ENCODE measurements at places on chromosomes 5 and 9.

DNA sequence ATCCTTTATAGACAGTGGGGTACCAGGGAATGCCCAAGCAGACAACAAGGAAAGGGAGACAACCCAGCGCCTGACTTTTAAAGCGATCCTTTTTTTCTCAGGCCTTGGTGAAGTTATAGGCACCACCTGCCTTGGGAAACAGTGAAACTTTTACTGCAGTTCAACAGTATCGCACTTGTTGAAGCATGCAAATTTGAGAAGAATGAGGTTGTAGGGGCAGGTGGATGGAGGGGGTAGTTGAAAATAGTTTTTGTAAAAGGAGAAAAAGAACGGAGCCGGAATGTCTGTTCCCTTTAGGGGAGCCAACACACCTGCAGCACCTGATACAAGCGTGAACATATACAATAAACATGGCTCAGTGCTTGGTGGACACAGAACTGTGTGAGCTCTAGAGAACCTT, 190.2 kb upstream of the NR3C1 start:
- DNase-seq = no peak

GRCh38 chr5:99334936-99335335, 406.1 kb upstream of the CHD1 start:
- no peak for DNase-seq

- DNase-seq = no peak
Measured at GRCh38 chr5:58072300-58072965, 387.5 kb downstream of the PLK2 start.

DNA sequence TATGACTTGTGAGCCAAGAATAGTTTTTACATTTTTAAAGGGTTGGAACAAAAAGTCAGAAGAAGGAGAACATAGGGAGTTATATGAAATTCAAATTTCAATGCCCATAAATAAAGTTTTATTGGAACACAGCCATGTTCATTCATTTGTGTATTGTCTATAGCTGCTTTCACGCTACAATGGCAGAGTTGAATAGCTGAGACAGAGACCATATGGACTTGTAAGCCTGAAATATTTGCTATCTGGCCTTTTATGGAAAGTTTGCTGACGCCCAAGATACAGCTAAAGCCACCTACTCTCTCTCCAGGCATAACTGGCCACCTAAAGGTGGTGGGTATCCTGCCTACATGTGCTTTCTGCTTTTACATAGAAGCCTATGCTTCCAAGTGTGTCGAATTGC, 10.9 kb downstream of the DAB2IP start:
- DNase-seq = peak; percentile 40

GRCh38 chr9:133992780-133993634, 883 bp upstream of the VAV2 start:
- DNase-seq = peak; percentile 80

- DNase-seq = no peak
Measured at GRCh38 chr9:135901031-135901758, 6.2 kb downstream of the CAMSAP1 start.

DNA sequence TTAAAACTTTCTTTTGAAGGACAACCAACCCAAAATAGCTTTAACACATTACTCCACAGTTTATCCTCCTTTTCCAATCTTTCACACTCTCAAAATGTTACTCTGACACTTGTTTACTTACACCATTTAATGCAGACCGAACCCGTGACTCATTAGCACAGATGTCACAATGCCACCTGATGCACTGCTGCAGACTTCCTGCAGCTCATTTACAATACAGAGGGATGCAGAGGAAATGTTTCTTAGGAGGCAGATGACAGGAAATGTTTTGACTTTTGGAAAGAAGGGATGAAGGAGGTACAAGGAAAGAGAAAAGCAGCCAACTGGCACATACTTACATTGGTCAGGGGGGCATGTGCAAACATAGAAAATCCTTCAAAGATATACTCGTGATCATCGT, 39.0 kb downstream of the DROSHA start:
- DNase-seq = peak; percentile 38

- DNase-seq = no peak
Measured at GRCh38 chr9:137664676-137665075, 45.9 kb downstream of the EHMT1 start.

DNA sequence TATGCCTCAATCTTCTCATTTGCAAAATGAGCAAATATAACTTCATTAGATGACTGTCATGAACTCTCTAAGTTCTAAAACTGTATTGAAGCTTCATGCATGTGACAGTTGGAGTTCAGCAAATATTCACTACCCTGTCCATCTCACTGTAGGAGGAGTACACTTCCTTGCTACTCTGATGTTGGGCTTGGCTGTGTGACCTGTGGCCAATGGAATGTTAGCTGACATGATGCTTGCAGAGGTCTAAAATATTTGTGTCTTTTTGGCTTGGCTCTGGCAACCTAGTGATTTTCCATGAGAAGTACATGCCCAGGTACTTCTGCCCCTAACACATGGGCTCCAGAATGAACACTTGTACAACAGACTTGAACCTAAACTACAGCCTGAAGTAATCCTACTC, 203.1 kb upstream of the ANKH start:
- no peak for DNase-seq

GRCh38 chr5:107646418-107646817, 24.3 kb downstream of the EFNA5 start:
- no peak for DNase-seq

DNA sequence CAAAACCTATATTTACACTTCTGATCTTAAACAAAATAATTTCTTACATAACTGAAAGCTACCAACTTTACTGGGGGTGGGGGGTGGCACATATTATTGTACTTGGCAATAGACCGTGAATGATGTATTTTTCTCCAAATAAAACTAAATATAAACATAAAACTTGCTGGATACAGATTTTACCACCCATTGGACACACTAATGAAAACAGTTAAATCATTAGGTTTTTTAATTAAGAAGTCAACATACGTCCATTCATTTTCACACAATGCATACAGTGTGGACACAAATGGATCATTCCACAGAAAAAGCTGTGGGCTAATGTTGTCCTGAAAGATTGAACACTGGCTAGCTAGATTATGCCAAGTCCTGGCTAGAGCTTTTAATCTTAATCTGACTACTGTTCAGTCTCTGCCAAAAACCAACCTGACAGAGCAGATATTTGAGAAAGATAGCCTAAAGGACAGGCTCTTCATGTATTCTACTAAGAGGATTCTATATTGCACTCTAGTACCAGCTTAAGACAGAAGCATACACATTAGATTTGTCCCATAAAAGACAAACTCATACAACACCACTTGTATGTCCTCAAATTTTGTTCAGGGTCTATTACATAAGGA, 118.1 kb downstream of the SIL1 start:
- no peak for DNase-seq

- DNase-seq = no peak
Measured at GRCh38 chr5:174972291-174972690, 247.9 kb downstream of the MSX2 start.

DNA sequence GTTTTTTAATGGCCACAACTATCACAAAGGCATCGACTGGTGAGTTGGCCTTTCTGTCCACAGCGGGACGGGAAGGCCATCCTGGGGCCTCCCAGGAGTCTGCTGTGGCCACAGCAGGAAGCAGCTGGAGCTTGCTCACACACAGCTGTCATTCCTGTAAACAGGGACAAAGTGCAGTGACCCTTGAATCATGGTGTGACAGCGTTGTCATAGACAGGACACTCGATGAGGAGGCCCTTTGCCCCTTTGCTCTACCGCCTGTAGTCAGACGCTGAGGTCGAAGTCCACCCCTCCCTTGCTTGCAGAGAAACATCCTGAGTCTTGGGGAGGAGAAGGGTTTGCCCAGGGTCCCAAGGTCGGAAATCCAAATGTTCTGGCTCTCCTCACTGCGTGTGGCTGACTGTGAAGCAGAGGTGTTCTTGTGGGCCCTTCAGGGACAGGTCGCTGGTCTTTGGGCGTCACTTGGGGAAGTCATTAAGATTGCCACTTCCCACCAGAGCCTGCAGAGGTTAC, 35.1 kb downstream of the NDST1 start:
- no peak for DNase-seq

GRCh38 chr5:173238312-173239232, 3.6 kb upstream of the NKX2-5 start:
- DNase-seq = no peak

GRCh38 chr9:116777116-116777515, 90.0 kb downstream of the TRIM32 start:
- DNase-seq = no peak

- no peak for DNase-seq
Measured at GRCh38 chr5:77946381-77947040, 170.4 kb upstream of the TBCA start.

DNA sequence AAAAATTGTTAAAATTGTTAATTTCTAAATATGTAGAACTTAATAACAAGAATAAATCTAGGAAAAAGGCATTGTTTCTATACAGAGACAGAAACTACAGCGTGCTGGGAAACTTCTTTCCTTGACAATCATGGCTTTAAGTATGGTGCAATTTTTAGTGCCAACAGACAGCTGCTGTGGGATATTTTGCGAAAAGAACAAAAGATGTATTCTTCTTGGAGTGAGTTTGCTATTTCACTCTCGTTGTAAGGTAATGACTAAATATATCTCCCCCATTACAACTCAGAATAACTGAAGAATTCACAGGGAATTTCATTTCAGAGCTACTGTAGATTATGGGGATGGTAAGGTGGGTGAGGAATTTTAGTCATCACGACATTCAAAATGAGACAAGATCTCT, 2055.0 kb upstream of the ACO1 start:
- DNase-seq = no peak

DNA sequence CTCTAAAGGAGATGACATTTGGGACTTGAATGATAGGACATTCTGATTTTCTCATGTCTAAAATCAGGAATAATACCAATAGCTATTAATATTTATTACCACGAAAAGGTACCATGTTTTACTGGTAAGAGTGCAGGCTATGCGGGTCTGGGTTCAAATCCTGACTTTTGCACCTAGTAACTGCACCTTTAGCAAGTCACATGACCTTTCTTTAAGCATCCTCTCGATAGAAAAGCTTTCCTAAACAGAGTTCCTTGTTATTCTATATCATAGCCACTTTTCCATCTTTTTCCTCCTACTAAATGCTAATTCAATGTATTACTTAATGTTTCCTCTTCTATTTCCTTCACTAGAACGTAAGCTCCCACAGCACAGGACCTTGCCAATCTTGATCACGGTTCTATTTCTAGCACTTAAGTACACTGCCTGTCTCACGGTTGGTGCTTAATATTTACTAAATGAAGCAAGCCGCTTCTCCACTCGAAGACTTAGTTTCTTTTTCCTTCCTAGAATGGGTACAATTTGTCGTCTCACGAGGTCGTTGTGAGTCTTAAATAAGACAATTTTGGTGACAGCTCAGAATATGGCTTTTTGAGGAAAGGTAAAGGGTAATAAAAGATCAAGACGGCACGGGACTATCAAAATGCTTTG, 816 bp downstream of the RBM18 start:
- DNase-seq = no peak

- peak; percentile 90 for DNase-seq
Measured at GRCh38 chr5:150449517-150450339, at the start of gene RPS14. Gene RPS14, minus strand, starts transcription at chr5:150449739. Its CDS starts 2,006 bp downstream, at chr5:150447733.

GRCh38 chr9:137349471-137350033, 47.5 kb upstream of the NRARP start:
- no peak for DNase-seq

- no peak for DNase-seq
Measured at GRCh38 chr9:99537996-99538395, 283.7 kb upstream of the NR4A3 start.

GRCh38 chr9:97831843-97832636, 21.0 kb upstream of the FOXE1 start:
- DNase-seq = no peak

DNA sequence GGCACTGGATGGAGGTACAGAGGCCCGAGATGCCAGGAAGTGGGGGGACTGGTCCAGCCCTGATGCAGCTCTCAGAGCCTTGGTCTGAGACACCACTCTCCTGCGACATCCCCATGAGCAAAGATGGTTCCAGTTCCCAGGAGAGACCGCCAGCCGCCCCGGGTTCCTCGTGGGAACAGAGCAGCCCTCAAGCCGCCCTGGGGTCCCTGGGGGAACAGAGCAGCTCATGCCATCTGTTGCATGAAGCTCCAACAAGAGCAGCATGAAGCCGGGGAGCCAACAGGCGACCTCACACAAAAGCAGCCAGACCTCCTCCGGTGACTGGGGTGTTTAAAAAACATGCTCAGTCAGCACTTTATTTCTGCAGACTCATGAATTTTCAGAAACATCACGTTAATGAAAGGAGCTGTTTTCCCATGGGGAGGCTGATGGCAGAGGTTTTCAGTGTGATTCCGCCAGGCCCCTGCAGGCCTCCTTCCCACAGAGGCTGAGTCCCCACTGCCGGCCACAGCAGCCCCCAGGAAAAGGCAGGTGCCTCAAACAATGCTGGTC, 6.2 kb downstream of the SLC6A18 start:
- DNase-seq = peak; percentile 96

DNA sequence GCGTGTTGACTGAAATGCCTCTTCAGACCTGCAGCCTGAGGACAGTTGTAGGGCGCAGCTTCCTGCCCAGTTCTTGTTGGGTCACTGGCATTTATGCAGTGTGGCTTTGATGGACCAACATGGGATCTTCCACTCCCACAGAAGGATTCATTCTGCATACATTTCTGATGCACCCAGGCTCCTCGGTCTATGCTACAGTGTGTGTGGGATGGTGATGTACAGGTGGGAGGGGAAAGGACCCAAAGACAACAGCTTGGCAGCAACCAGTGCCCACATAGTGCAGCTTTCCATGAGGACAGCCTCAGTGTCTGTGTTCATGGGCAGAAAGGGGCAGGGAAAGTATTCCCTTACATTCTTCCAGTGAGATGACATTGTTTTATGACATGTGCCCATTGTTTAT, 237.9 kb downstream of the ARHGEF28 start:
- DNase-seq = no peak

DNA sequence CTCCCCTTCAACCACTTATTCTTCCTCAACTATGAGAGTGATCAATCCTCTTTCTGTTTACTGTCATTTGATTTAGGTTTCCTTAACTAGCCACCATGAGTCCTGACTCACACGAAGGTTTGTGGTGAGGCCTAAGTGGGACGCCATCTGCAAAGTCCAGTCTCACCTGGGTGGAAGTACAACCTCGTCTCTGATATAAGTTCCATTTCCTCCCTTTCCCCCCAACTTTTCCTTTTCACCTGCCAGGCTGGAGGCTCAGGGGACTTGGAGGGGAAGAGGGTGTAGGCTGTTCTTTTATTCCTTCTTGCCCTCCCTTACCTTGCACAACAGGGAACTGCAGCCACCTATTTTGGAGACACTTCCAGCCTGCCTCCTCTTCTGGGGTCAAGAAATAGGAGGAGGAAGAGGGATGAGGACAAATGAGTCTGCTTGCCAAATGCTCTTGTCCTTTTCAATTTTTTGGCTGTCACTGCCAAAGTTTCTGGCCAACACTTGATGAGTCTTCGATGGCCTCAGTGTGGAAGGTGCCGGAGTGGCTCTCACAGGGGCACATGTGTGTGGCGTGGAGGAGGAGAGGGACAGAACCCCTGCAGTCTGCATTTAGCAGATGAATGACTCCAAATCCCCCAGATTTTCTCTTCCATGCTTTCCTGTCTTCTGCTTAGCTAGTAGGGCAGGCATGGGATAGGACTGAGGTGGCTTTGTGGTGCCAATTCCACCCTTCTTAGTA, 249.6 kb downstream of the NSG2 start:
- DNase-seq = no peak

Data from NCI-H2171 treated with DMSO at 0.1 percent for 48 hours (cell line).